ENCODE measurements at places on chromosomes 4 and X.

DNA sequence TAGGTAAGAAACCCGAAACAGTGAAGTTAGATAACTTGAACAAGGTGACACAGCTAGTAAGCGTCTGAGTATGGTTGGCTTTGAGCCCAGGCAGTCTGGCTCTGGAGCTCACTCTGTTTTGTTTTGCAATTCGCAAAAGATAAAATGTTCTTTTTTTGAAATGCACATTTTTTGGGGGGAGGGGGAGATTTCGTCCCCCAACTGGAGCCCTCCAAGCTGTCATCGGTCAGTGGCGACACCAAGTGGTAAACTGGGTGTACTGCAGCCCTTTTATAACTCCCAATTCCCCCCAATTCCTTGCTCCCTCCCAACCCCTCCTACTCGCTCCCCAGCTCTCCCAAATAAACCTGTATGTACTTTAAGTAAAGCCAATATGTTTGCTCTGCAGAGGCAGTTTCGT is 2.8 kb upstream of the CLCN5 start:
- DNase-seq = no peak

GRCh38 chr4:158802914-158803313 is 34.1 kb downstream of the FNIP2 start:
- no peak for DNase-seq

- no peak for DNase-seq
These were observed 133.1 kb downstream of the JADE1 start for GRCh38 chr4:128942607-128943006.

DNA sequence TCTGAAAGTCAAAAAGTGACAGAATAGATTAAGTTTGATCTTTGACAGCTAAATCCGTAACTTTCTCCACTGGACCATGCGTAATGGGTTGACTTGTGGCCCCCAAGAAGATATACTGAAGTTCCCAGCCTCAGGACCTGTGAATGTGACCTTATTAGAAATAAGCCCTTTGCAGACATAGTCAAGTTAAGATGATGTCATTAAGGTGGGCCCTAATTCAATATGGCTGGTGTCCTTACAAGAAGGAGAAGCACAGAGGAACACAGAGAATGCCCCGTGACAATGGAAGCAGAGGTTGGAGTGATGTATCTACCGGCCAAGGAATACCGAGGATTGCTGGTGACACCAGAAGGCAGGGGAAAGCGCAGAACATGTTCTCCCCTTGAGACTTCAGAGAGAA is 14.4 kb downstream of the ENPP6 start:
- no peak for DNase-seq

GRCh38 chr4:93918856-93919255 is 90.3 kb downstream of the ATOH1 start:
- no peak for DNase-seq

GRCh38 chr4:17636341-17636695 is 21.9 kb downstream of the MED28 start:
- DNase-seq = no peak

GRCh38 chr4:69601065-69601464 is 38.4 kb downstream of the UGT2A2 start:
- no peak for DNase-seq

GRCh38 chrX:22742174-22742573 is 257.6 kb upstream of the DDX53 start:
- no peak for DNase-seq

DNA sequence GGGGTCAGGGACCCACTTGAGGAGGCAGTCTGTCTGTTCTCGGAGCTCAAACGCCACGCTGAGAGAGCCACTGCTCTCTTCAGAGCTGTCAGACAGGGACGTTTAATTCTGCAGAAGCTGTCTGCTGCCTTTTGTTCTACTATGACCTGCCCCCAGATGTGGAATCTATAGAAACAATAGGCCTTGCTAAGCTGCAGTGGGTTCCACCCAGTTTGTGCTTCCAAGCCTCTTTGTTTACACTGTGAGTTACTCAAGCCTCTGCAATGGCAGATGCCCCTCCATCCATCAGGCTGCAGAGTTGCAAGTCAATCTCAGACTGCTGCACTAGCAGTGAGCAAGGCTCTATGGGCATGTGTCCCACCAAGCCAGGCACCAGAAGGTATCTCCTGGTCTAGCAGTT is 158.1 kb downstream of the DTHD1 start:
- DNase-seq = no peak

DNA sequence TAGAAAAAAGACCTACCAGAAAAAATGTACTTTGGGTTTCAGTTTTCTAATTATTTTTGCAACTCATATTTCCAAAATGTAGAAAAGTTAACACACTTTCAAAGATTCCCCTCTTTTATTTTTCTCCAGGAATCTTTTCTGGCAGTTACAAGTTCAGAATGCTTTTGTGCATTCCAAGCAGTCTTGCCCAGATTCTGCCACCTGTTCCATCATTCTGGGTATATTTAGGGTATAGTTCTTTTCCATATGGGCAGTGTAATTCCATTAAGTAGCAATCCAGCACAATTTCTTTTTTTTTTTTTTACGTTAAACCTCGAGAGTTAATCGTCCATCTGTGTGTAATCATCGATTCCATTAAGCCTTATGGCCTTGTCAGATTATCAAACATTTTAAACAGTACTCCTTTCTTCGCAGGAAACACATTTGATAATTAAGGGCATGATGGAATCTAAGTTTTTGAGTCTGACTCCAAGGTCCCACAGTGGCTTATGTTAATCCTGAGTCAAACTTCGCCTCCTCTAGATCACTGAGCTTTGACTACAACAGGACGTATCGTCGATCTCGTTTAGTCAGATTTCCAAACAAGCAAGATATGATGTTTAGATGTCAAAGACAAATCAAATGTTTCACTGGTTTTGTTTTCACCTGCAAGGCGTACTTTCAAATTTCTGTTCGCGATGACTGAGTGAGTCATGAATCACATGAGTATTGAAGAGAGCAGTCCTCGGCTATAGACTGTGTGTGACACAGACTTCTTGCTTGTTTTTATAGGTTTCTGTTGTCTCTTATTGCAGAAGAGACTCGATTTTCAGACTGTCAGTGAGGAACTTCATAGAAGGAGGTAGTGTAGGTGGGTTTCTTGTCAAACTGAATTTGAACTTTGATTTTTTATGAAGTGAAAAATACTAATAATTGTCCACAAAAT is 118.9 kb upstream of the GK2 start:
- no peak for DNase-seq

GRCh38 chr4:42554072-42554471 is 102.8 kb downstream of the ATP8A1 start:
- DNase-seq = no peak

DNA sequence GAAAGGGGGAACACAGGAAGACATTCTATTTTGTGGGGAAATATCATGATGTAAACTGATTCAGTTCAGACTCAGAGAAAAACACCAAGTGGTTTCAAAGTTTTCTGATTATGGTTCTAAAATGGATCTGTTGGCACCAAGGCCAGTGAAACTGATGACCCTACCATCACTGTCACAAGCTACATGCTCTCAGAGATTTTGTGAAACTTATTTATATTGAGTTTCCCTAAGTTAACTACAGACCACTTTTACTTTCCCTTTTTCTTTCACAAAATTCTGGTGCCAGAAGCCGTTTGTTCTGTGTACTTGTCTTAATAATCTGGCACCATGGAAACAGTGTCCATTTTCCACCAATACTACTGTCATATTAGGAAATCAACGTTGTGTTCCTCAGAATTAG is 43.4 kb upstream of the CABS1 start:
- DNase-seq = no peak

GRCh38 chr4:140133576-140133975 is 20.4 kb downstream of the MAML3 start:
- DNase-seq = no peak

DNA sequence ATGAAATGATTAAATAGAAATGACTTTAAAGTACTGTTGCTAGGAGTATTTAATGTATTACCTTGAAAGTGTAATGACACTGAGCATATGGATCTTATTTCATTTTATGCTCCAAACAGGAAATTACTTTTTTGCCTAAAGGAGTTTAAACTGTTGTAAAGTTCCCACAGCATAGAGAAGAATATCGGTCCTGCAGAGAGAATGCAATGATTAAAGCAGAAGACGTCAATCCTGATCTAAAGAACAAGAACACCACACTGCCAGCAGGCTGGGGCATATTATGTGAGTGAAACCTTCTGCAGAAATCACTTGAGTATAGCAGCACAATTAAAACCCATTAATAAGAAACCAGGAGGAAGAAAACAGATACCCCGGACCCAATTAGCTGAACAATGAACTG is 72.8 kb upstream of the CAMK2D start:
- no peak for DNase-seq

DNA sequence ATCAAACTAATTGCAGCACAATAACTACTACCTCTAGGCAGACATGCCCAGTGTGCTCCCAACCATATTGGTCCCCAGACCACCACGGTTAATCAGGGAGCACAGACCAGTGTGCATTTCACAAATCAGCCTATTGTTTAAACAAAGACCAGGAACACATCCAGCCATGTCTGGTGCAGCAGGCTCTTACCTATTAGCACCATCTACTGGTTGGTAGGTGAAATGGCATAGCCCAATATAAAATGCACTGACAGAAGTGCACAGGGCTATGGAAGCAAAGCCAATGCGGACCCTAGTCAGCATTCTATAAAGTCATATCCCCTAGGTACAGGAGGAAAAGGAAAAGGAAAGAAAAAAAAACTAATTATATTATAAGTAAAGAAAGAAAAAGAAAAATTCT is 15.5 kb upstream of the CYLC1 start:
- peak; percentile 2 for DNase-seq

DNA sequence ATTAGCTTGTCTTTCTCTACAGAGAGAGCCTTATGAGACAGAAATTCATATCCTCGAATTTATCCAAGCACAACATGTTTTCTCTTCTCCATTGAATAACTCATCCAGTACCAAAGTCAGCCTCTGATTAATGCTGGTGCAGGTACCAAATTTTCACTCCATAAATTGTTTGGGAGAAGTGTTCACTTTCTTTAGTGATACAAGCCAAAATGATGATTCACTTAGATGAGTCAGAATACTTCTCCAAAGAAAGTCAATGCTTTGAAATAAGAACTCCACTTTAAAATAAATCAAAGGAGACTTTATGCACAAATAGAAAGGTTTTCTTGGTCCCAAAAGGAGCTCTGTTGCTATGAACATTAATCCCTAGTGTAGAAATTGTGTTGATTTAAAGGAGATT is 60.2 kb downstream of the MAOB start:
- DNase-seq = no peak

DNA sequence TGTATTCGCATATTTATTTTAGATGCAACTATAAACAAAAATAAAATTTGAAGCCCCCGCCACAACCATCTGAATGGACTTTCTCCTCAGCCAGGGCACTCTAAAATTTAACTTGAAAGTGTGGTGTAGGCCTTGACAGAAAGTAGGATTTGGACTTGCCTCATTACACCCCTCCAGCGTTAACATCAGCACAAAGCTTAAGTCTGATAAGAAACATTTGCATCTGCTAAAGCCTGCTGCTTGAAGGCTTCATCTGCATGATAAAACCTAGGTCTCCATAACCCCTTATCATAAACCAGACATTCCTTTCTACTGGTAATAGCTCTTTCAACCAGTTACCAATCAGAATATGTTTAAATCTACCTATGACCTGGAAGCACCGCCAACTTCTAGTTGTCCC is 1046.5 kb downstream of the FAT4 start:
- no peak for DNase-seq

- no peak for DNase-seq
These were observed 108.6 kb downstream of the ARHGAP6 start for GRCh38 chrX:11557120-11557519.

- no peak for DNase-seq
These were observed 440.2 kb downstream of the INPP4B start for GRCh38 chr4:142405695-142406498.

GRCh38 chr4:5787311-5787710 is 76.3 kb downstream of the EVC start:
- no peak for DNase-seq

DNA sequence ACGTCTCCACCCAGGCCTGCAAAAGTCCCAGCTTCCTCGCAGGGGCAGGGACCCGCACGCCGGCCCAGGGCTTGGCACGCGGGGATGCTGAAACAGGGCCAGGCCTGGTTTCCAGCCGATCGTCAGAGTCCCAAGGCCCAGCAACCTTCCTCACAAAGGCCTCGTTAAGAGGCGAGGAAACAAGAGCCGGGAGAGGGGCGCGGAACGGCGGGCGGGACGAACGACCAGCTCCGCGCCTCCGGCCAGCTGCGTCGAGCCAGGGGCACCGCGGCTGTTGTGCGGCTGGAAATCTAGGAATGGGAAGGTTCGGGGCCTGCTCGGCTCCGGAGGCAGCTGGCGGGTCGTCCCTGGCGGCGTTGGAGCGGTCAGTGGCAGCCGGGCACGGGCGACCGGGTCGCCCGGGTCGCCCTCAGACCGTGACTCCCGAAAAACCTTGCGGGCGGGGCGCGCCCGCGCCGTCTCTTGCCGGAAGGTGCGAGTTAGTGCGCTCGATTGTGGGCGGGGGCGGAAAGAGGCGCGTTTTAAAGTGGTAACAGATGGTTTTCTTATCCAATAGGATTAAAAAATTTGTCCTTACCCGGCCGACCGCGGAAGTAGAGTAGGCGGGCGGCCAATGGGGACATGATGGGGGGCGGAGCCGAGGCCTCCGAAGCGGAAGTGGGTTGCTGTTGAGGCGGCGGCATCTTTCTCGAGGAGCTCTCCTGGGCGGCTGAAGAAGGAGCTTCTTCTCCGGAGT is at the start of gene RNF4:
TSS of gene RNF4 (plus strand) at position 651 of the 736 bp plus-strand sequence. CDS start 21,388 bp downstream, outside the sequence.
- DNase-seq = peak; percentile 94

DNA sequence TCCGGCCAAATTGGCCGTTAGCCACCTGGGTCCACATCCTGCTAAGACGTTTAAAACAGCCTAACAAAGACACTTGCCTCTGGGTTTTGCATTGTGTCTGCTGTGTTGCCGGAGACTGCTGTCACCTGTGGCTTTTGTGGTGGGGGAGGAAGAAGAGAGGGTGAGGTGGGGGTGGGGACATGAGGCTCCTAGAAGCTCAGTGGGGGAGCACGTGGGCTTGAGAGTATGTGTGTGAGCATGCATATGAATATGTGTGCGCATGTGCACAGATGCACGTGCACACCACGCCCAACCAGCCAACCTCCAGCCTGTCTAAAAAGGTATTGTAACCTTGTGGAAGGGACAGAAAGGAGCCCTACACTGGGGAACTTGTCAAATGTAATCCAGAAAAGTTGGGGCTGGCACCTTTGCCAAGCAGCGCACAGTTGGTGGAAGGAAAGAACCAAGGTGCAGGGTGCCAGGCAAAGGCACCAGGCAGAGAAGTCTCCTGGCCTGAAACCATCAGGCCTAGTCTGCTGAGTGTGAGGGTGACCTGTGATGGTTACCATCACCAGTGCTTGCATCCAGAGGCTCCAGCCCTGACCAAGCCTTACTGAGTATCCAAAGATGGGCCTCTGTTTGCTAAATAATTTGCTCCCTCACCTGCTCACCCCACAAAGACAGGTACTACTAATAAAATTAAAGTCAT is 10.1 kb upstream of the SASH3 start:
- DNase-seq = no peak

Data from NCI-H1048 (cell line).